Uterine smooth muscle cell (primary cell): ENCODE measurements at places on chromosomes 3 and 15. TPM values are rescaled to one million over a fixed set of nuclear protein-coding genes. Genes with fewer than 3 reads are reported as not detected.

CCR5 gene
- 0.11 TPM in 1 of 2 replicates, not detected in the other for total RNA-seq

FANCD2OS gene
- total RNA-seq: not detected in 2 replicates

TMEM212 gene
- 0.11 TPM in 1 of 2 replicates, not detected in the other for total RNA-seq

ROPN1B gene
- not detected in 2 replicates for total RNA-seq

TJP1 gene
- 69.2 and 69.4 TPM in 2 replicates for total RNA-seq

NPAP1 gene
- total RNA-seq: not detected in 2 replicates

SLC38A3 gene
- total RNA-seq: not detected in 2 replicates

ZNF770 gene
- total RNA-seq: 35.7 and 53.1 TPM in 2 replicates

HDAC11 gene
- 11.5 and 21.2 TPM in 2 replicates for total RNA-seq

LRRIQ4 gene
- total RNA-seq: 0.11 TPM in 1 of 2 replicates, not detected in the other

KLF15 gene
- total RNA-seq: 1.5 and 3.4 TPM in 2 replicates

RPL22L1 gene
- total RNA-seq: 177 and 213 TPM in 2 replicates

WNT7A gene
- total RNA-seq: not detected in 2 replicates

IQCF6 gene
- total RNA-seq: not detected in 2 replicates

GRM7 gene
- under 0.01 and 0.22 TPM in 2 replicates for total RNA-seq

TMEM207 gene
- not detected in 2 replicates for total RNA-seq

HES1 gene
- 0.87 and 3.8 TPM in 2 replicates for total RNA-seq

HRG gene
- total RNA-seq: not detected in 2 replicates

CCRL2 gene
- total RNA-seq: 0.62 and 1.5 TPM in 2 replicates

CAMKV gene
- total RNA-seq: not detected in 2 replicates

SNX33 gene
- 9.6 and 11.2 TPM in 2 replicates for total RNA-seq

GPR160 gene
- total RNA-seq: 0.22 and 0.50 TPM in 2 replicates

NDUFB4 gene
- 16.3 and 23.4 TPM in 2 replicates for total RNA-seq

ALG1L2 gene
- 0.22 TPM in 1 of 2 replicates, not detected in the other for total RNA-seq

TMED3 gene
- total RNA-seq: 124 and 154 TPM in 2 replicates

APOD gene
- total RNA-seq: 0.11 and 0.37 TPM in 2 replicates

GOLGA8N gene
- 3.0 and 11.4 TPM in 2 replicates for total RNA-seq

CX3CR1 gene
- total RNA-seq: under 0.01 TPM in 1 of 2 replicates, not detected in the other

TGM5 gene
- total RNA-seq: not detected in 2 replicates

EFCAB12 gene
- under 0.01 TPM in 1 of 2 replicates, not detected in the other for total RNA-seq

KBTBD8 gene
- 3.2 and 4.0 TPM in 2 replicates for total RNA-seq

MUSTN1 gene
- 0.50 TPM in 1 of 2 replicates, not detected in the other for total RNA-seq

TM4SF18 gene
- total RNA-seq: 0.22 and 0.37 TPM in 2 replicates

HEG1 gene
- total RNA-seq: 32.6 and 55.2 TPM in 2 replicates

MORC1 gene
- not detected in 2 replicates for total RNA-seq

SI gene
- not detected in 2 replicates for total RNA-seq

TGM4 gene
- total RNA-seq: not detected in 2 replicates
